ENCODE measurements at places on chromosomes 13 and 19. TPM values are rescaled to one million over a fixed set of nuclear protein-coding genes. Genes with fewer than 3 reads are reported as not detected.
A peak's percentile ranks its signal among the peaks of the same experiment; 100 is the strongest.

ADGRE1 gene
- polyA plus RNA-seq = 0.13 TPM

- no peak for DNase-seq
Observed at GRCh38 chr13:40187324-40187795, 479.1 kb downstream of the FOXO1 start.

FBXO27 gene
- polyA plus RNA-seq = 2.6 TPM

GRCh38 chr19:35388277-35389054, 17.6 kb downstream of the GPR42 start:
- no peak for DNase-seq

DNA sequence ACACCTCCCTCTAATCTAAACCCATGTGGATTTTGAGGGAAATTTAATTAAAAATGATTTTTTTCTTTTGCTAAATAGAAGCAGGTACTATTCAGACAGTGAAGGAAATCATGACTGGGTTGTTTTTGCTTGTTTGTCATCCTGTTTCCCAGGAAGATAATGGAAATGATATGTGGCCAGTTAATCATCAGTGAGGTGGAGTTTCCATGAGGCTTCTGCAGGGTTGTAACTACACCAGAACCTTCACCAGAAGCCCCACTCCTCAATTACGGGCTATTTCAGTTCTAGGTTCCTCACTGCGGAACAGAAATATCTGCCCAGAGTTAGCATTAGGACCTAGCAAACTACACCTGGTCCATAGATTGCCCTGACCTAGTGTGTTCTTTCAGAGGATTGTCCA, 394.0 kb downstream of the DLEU7 start:
- DNase-seq = no peak

- DNase-seq = no peak
Observed at GRCh38 chr19:48815870-48816501, 5.2 kb upstream of the BCAT2 start.

ALKBH7 gene
- 128 TPM for polyA plus RNA-seq

DNA sequence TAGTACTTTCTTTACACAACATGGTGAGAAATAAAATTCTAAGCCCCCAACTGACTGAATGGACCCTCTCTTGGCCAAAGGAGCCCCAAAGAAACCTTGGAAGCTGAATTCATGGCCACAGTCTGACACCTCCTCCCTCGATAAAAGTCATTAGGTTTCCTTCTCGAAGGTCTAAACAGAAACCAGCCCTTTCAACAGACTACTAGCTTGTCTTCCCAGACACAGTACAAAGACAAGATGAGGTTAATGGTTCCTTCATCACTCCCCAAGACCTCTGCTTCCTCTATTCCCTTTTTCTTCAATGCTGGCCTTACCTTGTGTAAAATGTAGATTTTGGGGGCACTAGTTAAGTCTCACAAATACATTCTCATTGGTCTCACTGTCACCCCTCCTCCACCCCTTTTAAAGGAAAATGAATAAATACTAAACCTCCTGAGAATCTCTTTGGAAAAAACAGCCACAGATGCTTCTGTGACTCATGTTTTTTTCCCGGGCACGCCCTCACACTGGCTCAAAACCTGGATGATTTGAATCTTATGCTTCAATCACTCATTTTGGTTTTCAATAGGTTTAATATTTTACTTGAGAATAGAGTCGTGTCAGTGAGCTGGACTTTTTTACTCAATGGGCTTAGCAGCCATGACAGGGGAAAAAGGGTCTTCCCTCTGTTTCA, 65.8 kb upstream of the MED4 start:
- peak; percentile 72 for DNase-seq

DNA sequence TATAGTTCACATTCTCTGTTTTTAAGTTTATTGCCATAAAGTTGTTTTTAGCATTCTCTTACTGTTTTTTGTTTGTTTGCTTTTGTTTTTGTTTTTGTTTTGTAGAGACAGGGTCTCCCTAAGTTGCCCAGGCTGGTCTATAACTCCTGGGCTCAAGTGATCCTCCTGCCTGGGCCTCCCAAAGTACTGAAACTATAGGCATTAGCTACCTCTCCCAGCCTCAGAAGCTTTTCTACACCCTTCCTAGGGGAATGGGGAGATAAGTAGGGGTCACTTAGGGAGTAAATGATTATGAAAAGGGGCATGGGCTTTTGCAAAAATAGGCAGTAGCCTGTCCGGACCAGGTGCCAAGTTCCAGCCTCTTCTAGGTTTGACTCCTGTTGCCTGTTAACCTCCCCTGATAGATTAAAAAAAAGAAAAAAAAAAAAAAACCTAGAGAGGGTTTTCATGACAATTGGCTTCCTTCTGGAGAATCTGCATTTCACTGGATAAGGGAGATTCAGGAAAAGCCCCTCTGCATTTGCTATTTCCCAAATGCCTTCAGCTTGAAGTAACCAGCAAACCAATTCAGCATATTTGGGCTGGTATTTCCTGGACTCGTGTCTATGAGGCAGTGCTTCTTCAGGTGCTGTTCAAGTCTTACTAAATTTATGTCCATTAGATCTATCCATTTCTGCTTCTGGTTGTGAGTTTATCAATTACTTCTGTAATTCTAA, 216.8 kb downstream of the TM9SF2 start:
- DNase-seq = no peak

ZNF540 gene
- 2.0 TPM for polyA plus RNA-seq

- DNase-seq = no peak
Observed at GRCh38 chr19:19423322-19423721, 17.8 kb downstream of the GATAD2A start.

GRCh38 chr13:19862481-19863313, 752 bp downstream of the ZMYM5 start:
- DNase-seq = peak; percentile 57

GRCh38 chr13:113020323-113021080, 51.5 kb downstream of the MCF2L start:
- no peak for DNase-seq

DNA sequence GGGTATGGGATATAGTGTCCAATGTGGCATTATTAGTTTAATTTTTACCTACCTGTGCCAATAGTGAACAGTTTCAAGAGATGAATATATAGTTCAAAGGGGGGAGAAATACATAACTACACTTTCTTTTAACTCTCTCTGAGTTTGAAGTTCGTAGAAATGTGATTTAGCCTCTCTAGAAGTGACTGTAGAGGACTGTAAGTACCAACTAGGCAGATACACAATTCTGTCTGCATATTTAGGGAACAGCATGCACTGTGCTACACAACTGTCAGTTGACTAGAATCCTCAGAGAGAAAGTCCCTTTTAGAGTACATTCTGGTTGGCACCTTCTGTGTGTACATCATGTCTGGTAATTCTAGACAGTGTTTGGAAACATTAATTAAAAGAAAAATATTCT, 17.5 kb upstream of the ZNF90 start:
- DNase-seq = no peak

- DNase-seq = no peak
Observed at GRCh38 chr13:91056746-91057145, 290.7 kb upstream of the MIR17HG start.

- peak; percentile 21 for DNase-seq
Observed at GRCh38 chr13:94620286-94620896, 18.7 kb downstream of the GPR180 start.

DNA sequence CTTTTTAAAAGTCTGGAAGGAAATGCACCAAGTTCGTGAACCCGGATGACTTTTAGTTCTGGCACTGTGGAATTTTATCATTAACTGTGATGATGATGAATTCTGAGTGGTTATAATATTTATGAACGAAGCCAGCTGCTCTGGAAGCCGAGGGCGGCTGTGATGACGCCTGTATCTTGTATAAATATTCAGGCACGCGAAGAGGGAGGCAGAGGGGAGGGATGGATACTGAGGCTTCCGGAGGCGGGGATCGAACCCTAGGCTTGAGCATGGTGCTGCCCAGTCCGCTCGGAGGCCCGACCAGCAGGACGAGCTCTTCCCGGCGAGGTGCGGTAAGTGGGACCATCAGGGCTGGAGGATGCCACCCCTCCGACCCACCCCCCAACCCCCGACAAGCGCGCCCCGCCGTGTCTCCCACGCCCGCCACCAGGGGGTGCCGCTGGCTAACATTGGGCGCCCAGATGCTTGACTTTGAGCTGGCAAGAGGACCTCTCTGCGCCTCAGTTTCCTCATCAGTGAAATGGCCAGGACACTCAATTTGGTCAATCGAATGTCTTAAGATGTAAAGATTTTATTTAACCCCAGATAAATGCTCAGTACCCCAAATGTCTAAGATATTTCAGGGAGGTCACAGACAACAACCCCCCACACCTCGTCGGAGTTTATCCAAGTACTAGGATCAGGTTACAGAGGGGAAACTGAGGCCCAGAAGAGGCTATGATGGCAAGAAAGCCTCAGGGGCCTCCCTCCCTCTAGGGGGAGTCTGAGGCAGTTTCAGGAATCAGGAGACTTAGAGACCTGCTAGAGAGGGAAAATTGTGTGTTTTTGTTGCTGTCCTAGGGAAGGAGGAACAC, 4.5 kb upstream of the RAB3A start:
- DNase-seq = peak; percentile 58

NDUFA3 gene
- polyA plus RNA-seq = 102 TPM

DNA sequence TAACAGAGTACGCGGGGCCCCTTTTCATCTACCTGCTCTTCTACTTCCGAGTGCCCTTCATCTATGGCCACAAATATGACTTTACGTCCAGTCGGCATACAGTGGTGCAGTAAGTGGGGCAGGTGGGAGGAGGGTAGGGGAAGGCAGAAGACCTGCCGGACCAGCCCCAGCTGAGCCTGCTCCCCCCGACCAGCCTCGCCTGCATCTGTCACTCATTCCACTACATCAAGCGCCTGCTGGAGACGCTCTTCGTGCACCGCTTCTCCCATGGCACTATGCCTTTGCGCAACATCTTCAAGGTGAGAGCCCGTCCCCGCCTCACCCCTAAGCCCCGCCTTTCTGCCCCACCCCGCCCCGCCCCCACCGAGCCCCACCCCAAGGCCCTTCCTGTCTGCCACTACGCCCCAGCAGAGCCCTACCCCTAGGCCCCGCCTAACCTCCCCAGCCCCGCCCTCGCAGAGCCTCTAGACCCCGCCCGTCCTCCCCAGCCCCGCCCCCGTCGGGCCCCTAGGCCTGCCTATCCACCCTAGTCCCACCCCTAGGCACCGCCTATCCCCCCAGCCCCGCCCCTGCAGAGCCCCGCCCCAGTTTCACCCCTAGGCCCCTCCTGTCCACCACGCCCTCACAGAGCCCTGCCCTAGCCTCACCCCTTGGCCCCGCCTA, 7.7 kb downstream of the NDUFB7 start:
- no peak for DNase-seq

GRCh38 chr19:58568453-58569130, 4.5 kb downstream of the MZF1 start:
- no peak for DNase-seq

ZIC2 gene
- not detected for polyA plus RNA-seq

DNA sequence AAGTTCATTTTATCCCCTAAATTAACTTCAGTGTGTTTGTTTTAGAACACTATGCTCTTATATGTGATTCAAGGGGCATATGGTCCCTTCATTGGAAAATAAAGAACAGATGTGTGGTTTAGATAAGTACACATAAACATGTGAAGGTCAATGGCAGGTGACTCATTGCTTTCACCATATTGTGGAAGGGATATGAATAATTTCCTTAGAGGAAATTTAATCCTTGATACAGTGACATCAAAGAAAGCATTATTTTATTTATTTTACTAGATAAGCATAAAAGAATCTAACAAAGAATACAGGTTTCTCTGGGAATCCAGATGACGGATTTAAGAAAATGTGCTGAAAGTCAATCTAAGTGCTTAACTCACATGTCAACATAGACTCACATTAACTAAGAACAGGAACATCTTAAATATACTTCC, 373.5 kb downstream of the KCTD12 start:
- DNase-seq = peak; percentile 40

- DNase-seq = no peak
Observed at GRCh38 chr19:11093689-11094238, 4.5 kb downstream of the LDLR start.

DNA sequence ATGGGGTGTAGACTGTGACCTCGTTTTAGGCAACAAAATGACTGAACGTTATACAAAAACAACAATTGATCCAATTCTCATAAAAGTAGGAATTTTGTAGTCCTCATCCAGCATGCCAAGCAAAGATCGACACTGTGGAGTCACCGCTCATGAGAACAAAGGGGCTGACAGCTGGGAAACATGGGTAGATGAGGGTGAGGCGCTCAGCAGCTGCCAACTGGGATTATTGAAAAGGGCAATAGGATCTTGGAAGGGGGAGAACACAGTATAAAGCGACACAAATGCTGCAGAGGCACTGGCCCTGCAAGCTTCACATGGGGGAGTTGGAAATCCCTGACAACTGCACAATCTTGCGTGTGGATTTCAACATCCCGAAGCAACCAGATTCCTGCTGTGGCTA, 5.4 kb upstream of the ZNF765 start:
- peak; percentile 73 for DNase-seq

DNA sequence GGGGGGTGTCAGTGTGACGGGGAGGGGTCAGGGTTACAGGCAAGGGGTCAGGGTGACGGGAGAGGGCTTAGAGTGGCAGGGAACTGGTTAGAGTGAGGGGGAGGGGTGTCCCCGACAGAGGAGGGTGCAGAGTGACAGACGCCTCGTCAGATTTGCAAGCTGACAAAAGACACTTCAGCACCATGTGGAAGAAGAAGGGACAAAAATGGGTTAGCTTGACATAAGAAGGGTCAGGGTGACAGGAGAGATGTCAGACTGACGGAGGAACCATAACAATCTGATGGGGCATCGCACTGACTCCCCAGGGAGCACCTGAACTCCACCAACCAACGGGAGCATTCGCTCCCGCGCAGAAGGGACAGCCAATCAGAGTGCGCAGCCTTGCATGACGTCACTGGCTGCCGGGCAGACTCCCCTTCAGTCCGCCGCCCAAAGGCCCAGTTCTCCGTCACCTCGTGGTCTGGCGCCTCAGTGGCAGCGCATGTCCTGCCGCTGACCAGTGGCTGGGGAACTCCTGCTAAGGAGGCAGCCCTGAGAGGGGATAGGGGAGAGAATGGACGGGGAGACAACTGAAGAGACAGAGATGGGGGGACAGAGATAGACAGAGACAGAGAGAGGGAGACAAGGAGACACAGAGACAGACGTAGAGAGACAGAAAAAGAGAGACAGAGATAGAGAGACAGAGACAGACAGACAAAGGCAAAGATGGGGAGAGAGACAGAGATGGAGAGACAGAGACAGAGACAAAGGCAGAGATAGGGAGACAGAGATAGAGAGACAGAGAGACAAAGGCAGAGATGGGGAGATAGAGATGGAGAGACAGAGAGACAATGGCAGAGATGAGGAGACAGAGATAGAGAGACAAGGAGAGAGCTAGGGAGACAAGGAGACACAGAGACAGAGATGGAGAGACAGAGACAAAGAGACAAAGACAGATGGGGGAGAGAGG, 30.2 kb downstream of the C19orf81 start:
- DNase-seq = peak; percentile 76

DNA sequence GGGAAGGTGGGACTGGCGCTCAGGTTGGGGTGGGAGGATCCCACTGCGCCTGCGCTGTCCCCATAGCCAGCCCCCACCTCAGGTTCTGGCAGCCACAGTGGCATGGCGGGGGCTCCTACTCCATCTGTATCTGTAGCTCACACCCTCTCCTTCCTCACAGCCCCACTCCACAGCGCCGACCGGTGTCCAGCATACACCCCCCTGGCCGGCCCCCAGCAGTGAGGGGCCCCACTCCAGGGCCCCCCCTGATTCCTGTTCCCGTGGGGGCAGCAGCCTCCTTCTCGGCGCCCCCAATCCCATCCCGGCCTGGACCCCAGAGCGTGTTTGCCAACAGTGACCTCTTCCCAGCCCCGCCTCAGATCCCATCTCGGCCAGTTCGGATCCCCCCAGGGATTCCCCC, 6.0 kb downstream of the TMED1 start:
- no peak for DNase-seq

Measured in muscle of leg (tissue), 16 donors.